ENCODE measurements at places on chromosomes 11 and 22.
A peak's percentile ranks its signal among the peaks of the same experiment; 100 is the strongest.

DNA sequence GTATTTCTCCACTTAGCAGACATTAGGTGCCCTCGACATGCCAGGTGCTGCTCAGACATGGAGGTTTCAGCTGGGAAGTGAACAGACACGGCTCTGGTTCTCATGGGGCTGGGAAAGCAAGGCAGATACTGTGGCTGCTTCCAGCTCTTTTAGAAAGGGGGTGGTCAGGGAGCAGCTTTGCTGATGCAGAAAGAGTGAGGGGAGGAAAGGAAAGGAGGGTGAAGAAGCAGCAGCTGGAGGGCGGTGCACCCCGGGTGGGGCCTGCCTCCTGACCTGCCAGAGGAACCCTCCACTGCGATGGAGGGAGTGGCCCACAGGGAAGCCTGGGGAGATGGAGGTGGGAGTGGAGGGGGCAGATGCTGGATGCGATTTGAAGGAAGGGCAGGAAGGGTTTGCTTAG, 76.8 kb downstream of the MORC2 start:
- no peak for DNase-seq

- no peak for DNase-seq
Measured at GRCh38 chr11:133136376-133136775, 395.9 kb downstream of the OPCML start.

DNA sequence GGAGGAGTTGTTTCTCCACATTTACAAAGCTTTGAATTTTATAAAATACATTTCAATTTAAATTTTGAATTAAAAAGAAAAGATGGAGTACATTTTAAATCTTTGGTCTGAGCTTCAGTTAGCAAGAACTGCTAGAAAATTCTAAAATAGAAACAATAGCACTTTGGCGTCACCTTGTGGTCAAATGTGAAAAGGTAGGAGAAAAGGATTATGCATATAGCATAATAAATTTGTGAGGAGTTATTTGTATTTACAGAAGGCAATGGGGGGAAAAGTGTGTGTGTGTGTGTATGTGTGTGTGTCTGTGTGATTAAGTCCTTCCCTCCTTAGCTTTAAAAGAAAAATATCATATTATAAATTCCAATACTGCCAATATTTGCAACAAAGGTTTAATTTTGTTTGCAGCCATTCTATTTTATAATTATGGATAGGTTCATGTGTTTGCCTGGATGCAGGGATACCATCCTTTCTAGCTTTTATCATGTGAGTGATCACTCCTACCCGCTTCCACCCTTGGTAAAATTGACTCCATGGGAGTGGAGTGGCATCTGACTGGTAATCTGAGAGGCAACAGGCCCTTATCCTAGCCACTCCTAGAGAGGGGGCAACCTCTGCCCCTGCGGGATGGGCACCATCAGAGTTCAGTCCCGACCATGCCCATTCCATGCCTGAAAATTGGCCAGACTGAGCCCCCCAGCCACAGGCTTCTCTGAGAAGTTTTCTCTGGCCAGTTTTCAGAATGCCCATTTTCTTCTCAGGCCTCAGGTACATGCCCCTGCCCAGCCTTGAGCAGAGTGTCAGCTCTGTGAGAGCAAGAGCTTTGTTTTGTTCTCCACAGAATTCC, 13.6 kb upstream of the LGR4 start:
- DNase-seq = peak; percentile 38

- DNase-seq = no peak
Measured at GRCh38 chr22:23225337-23225723, 45.0 kb downstream of the BCR start.

- no peak for DNase-seq
Measured at GRCh38 chr11:73314117-73314961, 6.3 kb downstream of the ARHGEF17 start.

- no peak for DNase-seq
Measured at GRCh38 chr11:96054870-96055705, 131.2 kb upstream of the MTMR2 start.

GRCh38 chr22:50524676-50525103, 708 bp downstream of the SCO2 start:
- DNase-seq = no peak

DNA sequence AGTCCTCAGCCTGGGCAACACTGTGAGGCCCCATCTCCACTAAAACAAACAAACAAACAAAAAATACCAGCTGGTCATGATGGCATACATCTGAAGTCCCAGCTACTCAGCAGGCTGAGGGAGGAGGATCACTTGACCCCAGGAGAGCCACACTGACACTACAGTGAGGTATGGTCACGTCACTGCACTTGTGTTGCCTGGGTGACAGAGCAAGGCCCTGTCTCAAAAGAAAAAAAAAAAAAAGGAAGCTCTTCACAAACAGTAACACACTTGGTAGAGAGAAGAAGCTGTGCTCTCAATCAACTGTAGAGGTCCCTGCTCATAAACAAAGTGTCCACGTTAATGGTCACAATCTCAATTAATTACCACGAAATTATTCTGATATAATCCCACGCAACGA, 401.6 kb upstream of the CCDC90B start:
- no peak for DNase-seq

DNA sequence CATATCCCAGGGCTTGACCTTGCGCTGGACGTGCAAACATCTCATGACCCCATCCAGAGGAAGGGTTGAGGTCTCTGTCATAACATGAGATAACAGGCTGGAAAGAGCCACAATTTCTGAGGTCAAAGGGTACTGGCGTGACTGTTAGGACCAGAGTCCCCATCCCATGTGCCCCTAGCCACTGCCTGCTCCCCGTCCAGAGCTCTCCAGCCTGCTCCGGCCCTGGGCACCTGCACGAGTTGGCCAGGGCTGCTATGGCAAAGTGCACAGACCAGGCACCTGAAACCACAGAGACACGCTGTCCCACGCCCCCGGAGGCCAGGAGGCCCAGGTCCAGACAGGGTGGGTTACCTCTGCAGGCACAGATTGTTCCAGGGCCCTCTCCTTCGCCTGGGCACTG, 58.9 kb downstream of the SHANK2 start:
- DNase-seq = no peak

- DNase-seq = no peak
Measured at GRCh38 chr11:68321293-68322051, 9.1 kb downstream of the LRP5 start.

DNA sequence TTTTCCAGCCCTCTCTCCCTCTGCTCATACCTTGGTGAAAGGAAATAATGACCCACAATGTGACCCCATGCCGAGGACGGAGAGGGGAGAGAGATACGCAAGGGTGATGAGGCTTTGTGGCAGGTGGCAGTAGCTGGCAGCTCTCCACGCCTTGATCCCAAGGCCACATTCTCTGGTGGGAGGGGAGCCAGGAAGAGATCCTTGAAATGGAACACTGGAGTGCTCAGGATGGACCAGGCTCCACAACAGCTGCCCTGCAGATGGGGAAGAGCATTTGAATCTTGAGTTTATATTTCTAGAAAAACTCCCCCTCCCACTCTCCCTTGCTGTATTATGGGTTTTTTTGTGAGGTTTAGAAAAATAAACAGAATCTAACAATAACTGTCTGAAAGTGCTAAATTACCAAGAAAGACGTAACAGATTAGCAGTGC, 61.6 kb upstream of the CDON start:
- DNase-seq = no peak

GRCh38 chr11:102234779-102235439, 82.4 kb upstream of the BIRC3 start:
- no peak for DNase-seq

DNA sequence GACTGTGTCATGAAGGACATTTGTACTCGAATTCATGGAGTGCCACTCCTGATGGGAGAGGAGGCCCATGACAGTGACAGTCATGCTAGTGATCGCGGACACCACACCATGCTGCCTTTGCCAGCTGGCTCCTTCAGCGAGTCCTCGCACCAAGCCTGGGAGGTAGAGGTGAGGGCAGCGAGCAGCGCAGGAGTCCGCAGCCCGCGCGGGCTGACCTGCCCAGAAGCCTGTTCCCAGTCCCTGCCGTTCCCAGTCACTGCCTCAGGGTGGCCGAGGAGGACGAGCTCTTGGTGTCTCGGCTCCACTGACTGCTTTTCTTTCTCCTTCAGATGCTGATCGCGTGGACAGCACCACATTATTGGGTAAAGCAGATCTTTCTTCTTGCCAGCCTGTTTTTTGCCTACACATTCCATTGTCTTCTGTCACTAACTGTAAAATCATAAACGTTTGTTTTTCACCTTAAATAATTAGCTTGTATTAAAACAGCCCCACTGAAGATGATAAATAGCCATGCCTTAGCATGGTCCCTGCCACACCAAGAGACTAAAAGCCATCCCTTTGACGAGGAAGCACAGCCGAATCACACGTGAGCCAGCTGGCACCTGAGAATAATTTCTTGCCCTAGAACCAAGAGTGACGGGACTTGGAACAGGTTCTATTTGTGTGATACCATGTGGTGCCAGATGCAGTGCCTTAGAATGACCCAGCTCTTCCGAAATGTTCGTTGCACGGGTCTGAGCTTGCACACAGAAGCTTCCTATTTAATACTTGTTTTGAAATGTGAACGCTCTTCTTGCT, 25.5 kb downstream of the FAM118A start:
- DNase-seq = no peak

All from activated CD4-positive, alpha-beta T cell treated with anti-CD3 and anti-CD28 coated beads for 24 hours (primary cell).